ENCODE measurements at places on chromosomes 2 and 18.

GRCh38 chr2:54545702-54546450 is 89.7 kb downstream of the SPTBN1 start:
- no peak overlapping the region for H3K4me3 ChIP-seq
- DNase-seq: no peak
- no peak overlapping the region for H3K27ac ChIP-seq
- peaks cover 12% of the 10 kb centered on the region for H3K4me1 ChIP-seq
- H3K27me3 ChIP-seq: no peaks in the 10 kb centered on the region

DNA sequence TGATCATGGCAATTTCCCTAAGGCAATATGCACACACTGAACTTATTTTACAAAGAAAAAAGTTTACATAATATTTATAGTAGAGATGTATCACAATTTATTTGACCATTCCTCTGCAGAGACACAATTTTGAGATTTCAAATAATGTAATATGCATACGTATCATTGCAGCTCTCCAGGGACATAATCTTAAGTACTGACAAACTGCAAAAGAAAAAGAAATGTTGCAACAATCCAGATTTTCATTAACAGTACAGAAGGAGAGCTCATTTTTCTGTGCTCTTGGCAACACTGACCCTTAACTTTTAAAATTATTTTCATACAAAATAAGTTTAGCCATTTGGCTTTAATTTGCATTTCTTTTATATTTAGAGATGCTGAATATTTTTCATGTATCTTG is 710.2 kb upstream of the SLC39A10 start:
- no peak for DNase-seq
- H3K4me1 ChIP-seq: no peaks in the 10 kb centered on the region
- no peak overlapping the region for H3K27ac ChIP-seq
- no peak overlapping the region for H3K4me3 ChIP-seq
- no peaks in the 10 kb centered on the region for H3K36me3 ChIP-seq

DNA sequence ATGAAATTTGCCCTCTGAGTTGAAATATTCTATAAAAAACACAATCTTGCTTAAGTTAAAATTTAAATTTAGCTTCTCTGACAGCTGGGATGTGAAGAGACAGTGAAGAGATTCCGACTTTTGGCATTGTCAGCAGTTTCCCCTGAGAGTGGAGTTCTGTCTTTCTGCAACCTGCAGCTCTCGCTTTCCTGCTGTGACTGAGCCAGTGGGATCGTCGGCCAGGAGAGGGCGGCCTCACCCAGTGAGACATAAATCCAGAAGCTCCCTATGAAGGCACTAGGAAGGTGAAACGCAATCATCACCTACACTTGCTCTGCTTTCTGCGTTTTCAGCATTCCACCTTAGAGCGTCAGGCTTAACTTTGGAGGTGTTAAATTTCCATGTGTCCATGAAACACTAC is 75.4 kb upstream of the HNMT start:
- DNase-seq: no peak
- no peaks in the 10 kb centered on the region for H3K36me3 ChIP-seq
- H3K27ac ChIP-seq: no peak overlapping the region
- no peaks in the 10 kb centered on the region for H3K27me3 ChIP-seq
- H3K4me3 ChIP-seq: no peak overlapping the region

DNA sequence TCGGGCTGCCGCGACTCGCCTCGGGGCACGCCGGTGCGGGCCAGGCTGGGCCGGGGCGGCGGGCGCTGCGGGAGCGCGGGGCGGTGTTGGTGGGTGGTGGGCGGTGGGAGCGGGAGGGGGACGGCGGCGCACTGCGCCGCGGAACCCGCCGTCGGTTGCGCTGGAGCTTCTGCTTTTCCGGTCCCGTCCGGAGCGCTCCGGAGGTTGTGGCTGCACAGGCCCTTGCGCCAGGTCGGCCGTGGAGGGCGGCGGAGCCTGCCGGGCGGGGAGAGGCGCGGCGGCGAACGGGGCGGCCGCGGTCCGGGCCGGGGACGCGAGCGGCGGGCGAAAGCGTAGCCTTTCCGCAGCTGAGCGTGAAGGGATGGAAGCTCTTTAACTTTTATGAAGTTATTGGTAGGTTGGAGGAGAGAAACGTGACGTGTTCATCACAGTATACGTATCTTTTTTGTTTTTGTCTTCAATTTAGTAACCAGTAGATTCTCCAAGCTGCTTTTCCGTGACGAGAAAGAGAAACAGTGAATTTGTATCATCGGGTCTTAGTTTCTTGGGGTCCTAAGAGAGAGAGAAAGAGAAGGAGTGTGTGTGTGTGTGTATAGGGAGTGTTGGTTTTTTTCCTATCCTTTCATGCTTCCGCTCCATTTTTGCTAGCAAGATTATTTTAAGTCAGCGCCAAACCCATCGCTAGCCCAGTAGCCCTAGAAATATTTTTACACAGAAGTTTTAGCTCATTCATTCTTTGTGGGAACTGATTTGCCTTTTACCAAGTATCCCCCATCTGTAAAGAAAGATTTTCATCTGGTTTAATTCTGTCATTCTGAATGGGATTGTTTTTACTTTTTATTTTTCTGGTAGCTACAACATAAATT is 535 bp downstream of the ATG4B start:
- peak overlapping the region; percentile 97 for H3K27ac ChIP-seq
- peaks cover 66% of the 10 kb centered on the region for H3K4me1 ChIP-seq
- H3K4me3 ChIP-seq: peak overlapping the region; percentile 85
- H3K36me3 ChIP-seq: peaks cover 6% of the 10 kb centered on the region
- no peaks in the 10 kb centered on the region for H3K27me3 ChIP-seq
- no peak for DNase-seq

DNA sequence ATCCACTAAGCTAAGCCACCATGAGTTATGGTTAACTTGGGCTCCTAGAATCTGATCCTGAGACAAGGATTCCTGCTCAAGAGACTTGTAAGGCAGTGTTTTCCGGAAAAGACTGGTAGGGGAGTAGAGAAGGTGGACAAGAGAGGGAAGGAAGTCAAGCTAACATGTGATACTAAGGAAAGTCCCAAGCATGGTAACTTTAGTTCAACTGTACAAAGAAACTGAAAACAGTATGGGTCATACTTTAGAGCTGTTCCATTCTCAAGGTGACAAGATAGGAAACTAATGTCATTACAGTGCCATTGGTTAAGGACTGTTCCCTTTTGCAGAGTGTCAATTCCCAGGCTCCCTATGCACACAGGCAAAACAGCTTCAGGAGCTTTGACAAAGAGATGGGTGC is 5.8 kb downstream of the MYO5B start:
- peaks cover 12% of the 10 kb centered on the region for H3K4me1 ChIP-seq
- no peak overlapping the region for H3K4me3 ChIP-seq
- H3K27ac ChIP-seq: no peak overlapping the region
- H3K27me3 ChIP-seq: peaks cover 29% of the 10 kb centered on the region
- no peak for DNase-seq
